ENCODE measurements at places on chromosomes 2 and 18.

DNA sequence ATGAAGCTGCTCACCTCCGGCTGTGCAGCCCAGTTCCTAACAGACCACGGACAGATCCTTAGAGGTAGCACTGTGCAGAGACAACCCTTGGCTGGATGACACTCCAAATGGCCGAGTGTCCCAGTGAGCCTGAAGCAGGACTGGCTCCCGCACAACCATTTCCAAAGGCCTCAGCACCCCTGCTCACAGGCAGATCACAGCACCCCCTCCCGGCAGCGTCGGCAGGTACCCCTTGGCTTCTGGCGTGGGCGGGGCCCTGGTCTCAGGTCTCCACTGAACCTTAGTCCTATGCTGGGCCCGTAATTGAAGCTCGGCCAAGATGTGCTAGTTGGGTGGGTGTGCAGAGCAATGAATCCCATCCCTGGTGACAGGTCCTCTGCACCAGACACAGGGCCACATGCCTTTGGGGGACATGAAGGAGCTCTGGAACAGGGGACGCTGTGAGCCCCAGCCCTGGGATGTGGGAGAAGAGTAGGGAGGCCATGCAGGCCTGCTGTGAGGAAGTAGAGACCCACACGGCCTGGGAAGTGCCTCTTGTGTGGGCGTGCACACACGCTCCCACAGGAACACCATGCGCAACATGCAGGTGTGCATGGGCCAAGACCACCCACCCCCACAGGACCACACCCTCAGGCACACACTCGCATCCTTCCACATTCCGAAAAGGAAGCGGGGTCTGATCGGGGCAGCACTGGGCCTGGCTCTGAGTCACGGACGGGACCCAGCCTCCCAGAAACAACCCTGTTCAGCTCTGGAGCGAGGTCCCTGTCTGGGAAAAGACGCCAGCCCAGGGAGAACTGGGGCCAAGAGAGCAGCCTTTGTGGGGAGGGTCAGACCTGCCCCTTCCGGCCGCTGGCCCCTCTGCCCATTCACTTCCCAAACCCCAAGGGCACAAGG lies 2.8 kb downstream of the DUSP2 start:
- no peak for DNase-seq

- no peak for DNase-seq
Measured at GRCh38 chr2:237732790-237733381, 65.7 kb upstream of the RBM44 start.

DNA sequence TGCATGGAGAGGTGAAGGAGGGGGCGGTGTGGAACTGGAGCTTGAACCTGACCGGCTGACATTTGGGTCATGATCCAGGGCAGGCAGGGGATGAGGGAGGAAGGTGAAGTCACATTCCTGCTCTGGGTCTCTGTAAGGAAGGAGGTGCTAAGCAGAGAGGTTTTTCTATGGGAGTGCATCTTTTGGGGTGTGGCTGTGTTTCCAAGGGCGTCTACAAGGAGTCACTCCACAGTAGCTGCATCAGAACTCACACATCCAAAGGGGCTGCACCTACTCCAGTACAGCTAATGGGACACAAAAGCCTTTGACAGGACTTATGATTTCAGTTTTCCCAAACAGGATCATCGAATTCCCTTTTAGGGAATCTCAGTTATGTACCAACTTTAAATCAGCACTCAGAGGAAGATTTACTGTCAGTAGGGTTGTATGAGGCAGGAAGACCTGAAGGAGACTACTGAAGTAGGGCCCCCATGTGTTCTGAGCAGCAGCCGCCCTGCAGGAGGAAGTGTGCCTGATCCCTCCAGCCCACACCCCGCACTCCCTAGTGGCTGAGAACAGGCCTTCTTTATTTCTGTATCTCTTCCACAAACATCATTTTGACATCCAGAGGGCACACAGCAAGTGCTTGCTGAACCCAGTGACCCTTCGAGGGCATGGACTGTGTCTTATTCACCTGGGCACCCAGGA lies 137.2 kb downstream of the CELF4 start:
- DNase-seq, result no peak

DNA sequence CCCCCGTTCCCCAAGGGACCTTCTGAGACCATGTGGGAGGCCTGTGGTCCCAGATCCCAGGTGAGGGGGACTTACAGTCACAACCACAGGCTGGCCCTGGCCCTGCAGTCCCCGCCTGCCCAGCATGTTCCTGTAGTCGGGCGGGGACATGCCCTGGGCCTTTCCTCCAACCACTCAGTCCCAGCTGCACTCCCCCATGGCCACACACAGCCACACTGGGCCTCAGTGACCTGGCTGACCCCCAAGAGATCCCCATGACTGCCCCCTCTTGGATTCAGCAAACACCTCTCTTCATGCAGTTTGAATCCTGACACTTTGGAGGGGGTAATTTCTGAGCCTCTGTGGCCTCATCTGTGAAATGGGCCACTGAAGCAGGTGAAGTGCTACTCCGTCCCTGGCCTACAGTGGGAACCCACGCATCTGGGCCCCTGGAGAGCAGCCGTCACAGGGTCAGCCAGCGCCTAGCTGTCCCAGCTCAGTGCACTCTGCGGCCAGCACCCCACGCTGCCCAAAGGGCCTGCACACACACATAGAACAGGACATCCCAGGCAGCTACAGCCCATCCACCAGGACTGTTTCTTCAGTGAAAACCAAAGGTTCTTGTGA lies 12.7 kb upstream of the ARHGEF4 start:
- no peak for DNase-seq

GRCh38 chr2:224938651-224939182 lies 103.6 kb downstream of the DOCK10 start:
- DNase-seq, result peak; percentile 65

GRCh38 chr18:79374408-79375171 lies 21.1 kb upstream of the NFATC1 start:
- DNase-seq, result no peak

GRCh38 chr2:111028720-111029119 lies 92.0 kb upstream of the BCL2L11 start:
- DNase-seq, result no peak

- no peak for DNase-seq
Measured at GRCh38 chr2:44333994-44334393, 27.3 kb downstream of the PREPL start.

DNA sequence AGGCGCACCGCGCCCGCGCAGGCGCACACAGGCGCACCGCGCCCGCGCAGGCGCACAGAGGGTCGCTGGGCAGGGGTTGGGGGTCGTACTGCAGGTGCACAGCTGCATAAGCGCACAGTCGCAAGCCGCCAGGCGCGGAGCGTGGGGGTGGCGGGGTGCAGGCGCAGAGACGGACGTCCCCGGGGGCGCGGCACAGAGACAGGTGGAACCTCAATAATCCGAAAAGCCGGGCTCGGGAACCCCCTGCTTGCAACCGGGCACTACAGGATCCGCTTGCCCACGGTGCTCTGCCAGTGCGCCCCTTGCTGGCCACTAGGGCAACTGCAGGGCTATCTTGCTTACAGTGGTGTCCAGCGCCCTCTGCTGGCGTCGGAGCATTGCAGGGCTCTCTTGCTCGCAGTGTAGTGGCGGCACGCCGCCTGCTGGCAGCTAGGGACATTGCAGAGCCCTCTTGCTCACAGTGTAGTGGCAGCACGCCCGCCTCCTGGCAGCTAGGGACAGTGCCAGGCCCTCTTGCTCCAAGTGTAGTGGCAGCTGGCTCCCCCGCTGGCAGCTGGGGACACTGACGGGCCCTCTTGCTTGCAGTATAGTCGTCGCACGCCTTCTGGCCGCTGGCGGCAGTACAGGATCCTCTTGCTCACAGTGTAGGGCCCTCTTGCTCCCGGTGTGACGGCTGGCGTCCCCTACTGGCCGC lies 34.9 kb downstream of the FAM110C start:
- no peak for DNase-seq

GRCh38 chr2:142862299-142862698 lies 15.2 kb upstream of the KYNU start:
- no peak for DNase-seq

- no peak for DNase-seq
Measured at GRCh38 chr2:188931361-188931760, 42.8 kb upstream of the COL3A1 start.

- no peak for DNase-seq
Measured at GRCh38 chr2:9997936-9998335, 45.4 kb upstream of the KLF11 start.

DNA sequence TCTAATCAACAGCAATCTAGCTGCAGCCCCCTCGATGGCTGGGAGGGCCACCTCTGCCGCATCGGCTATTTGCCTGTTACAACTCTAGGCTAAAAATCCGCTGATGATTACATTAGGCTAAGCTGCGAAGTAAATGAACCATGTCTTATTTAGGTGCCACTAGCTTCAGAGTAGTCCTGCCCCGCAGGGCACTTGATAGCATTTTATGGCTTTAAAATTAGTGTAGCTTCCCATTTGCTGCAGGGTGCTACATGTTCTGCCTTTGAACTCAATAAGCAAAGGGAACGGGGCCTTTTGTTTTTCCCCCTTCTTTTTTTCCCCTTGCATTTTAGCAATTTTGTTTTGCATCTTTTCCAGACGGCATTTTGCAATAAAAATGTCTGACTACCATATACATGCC lies 270.2 kb downstream of the GBX2 start:
- no peak for DNase-seq

GRCh38 chr18:2035056-2035455 lies 536.2 kb downstream of the METTL4 start:
- no peak for DNase-seq

DNA sequence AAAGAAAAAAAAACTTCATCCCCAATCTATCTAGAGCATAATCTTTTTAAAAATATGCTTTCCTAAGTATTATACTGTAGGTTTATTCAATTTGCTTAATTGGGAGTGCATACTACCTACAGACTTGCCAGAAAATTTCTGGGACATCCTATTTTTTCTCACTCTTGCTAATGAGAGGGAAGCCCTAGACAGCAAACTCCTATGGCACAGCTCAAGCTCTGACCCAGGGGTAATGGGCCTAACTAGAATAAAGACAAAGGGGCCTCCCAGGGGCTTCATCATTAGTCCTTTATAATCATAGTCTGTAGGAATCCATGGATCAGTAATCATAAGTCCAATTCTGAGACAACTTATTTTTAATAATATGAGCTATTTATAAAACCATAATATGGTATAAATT lies 142.6 kb upstream of the ITGA4 start:
- DNase-seq, result no peak

GRCh38 chr2:25339791-25340180 lies 1.9 kb downstream of the DNMT3A start:
- no peak for DNase-seq

DNA sequence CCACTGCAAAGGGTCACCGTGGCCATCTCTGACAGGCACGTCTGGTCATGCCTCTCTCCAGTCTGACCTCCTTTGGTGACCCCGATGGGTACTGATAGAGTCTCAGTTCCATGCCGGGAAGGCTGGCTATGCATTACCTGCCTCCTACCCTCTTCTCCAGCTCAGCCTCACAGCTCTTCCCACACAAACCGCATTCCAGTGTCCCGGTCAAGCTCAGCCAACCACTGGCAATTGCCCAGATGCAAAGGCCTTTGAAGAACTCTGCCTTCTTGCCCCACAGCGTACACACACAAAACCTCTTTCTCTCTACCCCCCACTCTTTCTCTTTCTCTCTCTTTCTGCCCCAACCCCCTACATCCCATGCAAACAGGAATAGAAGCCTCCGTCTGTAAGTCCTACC lies 37.6 kb downstream of the TMEM163 start:
- DNase-seq, result no peak

DNA sequence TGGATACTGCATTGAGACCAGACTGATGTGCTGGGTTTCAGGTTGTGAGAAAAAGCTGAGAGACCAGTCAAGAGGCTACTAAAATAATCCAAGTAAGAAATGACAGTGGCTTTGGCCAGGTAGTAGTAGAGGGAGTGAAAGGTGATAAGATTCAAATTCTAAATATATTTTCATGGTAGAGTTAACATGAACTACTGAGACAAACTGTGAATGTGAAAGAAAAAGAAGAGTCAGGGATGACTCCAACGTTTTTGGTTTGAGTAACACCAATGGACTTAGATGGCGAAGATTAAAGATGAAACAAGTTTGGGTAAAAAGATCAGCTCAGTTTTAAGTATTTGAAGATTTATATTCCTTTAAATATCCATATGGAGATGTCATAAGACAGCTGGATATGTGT lies 209.4 kb downstream of the ZEB2 start:
- DNase-seq, result no peak

All from skeletal muscle cell (primary cell).